ENCODE measurements at places on chromosomes 7 and 10. TPM values are rescaled to one million over a fixed set of nuclear protein-coding genes. Genes with fewer than 3 reads are reported as not detected.
A peak's percentile ranks its signal among the peaks of the same experiment; 100 is the strongest.

GRCh38 chr7:47666164-47666862 is 84.4 kb upstream of the TNS3 start:
- DNase-seq = peak; percentile 77

GRCh38 chr7:141191277-141191676 is 117.4 kb downstream of the TMEM178B start:
- no peak for DNase-seq

Gene TMEM213
- not detected for total RNA-seq

GRCh38 chr10:69963835-69964710 is 88.6 kb upstream of the MACROH2A2 start:
- DNase-seq = no peak

GRCh38 chr10:30392564-30392990 is 41.4 kb upstream of the MAP3K8 start:
- peak; percentile 21 for DNase-seq

GRCh38 chr7:158664406-158664805 is 40.2 kb downstream of the NCAPG2 start:
- no peak for DNase-seq

GRCh38 chr10:80172896-80173295 is 32.4 kb downstream of the ANXA11 start:
- DNase-seq = no peak

GRCh38 chr7:152663931-152664330 is 12.0 kb downstream of the XRCC2 start:
- DNase-seq = no peak

DNA sequence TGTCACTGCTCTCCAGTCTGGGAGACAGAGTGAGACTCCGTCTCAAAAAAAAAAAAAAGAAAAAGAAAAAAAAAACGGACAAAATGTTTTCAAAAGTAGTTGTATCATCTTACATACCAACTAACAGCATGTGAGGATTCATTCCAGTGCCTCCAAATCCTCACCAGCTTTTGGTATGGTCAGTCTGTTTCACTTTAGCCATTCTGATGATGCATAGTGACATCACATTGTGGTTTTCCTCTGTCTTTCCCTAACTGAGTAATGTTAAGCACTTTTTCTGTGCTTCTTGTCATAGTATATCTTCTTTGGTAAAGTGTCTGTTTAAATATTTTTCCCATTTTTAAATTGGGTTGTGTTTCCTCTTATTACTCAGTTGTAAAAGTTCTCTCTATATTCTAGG is 251.4 kb upstream of the CTBP2 start:
- DNase-seq = no peak

GRCh38 chr10:14447094-14447839 is 116.5 kb upstream of the FRMD4A start:
- DNase-seq = no peak

- no peak for DNase-seq
Observed at GRCh38 chr10:35442028-35442427, 105.7 kb downstream of the CCNY start.

Gene CFAP70
- total RNA-seq = 3.6 TPM

DNA sequence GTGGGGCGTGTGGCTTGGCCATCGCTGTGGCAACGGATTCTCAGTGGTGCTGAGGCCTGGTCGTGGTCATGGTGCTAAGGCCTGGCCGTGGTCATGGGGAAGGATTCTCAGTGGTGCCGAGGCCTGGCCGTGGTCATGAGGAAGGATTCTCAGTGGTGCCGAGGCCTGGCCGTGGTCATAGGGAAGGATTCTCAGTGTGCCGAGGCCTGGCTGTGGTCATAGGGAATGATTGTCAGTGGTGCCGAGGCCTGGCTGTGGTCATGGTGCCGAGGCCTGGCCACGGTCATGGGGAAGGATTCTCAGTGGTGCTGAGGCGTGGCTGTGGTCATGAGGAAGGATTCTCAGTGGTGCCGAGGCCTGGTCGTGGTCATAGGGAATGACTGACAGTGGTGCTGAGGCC is 327.9 kb downstream of the ADARB2 start:
- DNase-seq = no peak

- DNase-seq = no peak
Observed at GRCh38 chr10:67815571-67816059, 22.4 kb downstream of the DNAJC12 start.

Gene CELF2
- 122 TPM for total RNA-seq

Gene TRIP6
- 7.6 TPM for total RNA-seq

GRCh38 chr7:91916051-91916440 is 24.6 kb upstream of the AKAP9 start:
- DNase-seq = no peak

GRCh38 chr10:14826076-14826829 is 11.6 kb downstream of the CDNF start:
- DNase-seq = no peak

Gene ITGA8
- 19.8 TPM for total RNA-seq

Gene GFRA1
- 30.4 TPM for total RNA-seq

- DNase-seq = no peak
Observed at GRCh38 chr7:95796617-95797016, 24.3 kb downstream of the DYNC1I1 start.

GRCh38 chr10:119243967-119244366 is 36.6 kb downstream of the GRK5 start:
- no peak for DNase-seq

GRCh38 chr7:47678641-47679380 is 96.9 kb upstream of the TNS3 start:
- no peak for DNase-seq

Gene GIMAP6
- 4.5 TPM for total RNA-seq

GRCh38 chr7:75986147-75986781 is 8.1 kb downstream of the TMEM120A start:
- no peak for DNase-seq

Gene CRTAC1
- total RNA-seq = 15.5 TPM

DNA sequence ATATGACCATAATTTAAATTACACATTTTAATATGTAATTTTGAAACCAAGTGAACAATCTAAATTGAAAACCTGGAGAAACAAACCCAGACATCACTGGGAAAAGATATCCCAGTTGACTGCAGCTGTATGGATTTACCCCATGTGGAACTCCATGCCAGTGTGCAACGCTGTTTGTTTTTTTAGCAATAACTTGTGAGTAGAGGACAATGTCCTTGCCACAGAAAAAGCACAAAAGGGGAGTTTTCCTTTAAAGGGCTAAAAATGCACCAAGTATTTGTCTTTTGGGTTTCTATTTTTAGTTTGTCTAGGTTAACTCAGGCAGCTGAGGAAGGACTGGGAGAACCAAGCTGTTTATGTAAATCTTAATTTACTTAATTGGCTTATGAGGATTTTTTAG is 15.1 kb upstream of the COL17A1 start:
- no peak for DNase-seq

DNA sequence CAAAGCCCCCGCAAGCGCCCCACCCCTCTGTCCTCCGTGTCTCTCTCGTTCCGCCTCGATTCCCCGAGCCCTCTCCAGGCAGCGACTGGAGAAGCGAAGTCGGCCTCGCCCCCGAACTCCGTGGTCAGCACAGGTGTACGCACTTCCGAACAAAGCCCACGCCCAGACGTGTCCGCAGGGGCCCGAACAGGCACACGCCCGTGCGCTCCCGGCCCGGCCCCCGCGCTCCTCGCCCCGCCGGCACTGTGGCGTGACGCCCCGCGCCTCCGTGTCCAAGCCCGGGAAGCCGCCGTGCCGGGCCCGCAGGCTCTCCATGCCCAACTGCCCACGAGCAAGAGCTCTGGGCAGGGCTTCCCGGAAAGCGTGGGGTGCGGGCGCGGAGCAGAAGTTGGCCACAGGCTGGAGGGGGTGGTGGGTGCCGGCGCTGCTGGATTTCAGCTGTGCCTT is 662 bp downstream of the NRCAM start:
- peak; percentile 41 for DNase-seq

DNA sequence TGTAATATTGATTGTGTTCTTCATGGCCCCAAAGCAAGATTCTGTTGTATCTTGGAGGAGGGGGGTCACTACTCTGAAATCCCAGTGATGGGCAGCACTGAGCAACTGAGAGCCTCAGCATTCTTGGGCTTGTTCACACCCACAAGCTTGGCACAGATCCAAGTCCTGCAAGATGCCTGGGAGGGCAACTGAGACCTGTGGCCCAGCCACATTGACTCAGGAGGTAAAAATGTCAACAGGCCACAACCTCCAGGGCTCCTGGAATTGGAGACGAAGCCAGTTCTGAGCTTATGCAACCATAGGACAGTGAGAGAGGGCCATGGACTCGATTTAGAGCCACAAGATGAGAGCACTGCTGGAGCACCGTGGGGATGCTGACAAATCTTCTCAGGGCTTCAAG is 3.1 kb upstream of the DOCK1 start:
- DNase-seq = no peak

All from cerebellum (tissue), 4 donors.